ENCODE measurements at places on chromosomes 7 and 10.

GRCh38 chr7:22607180-22607579 lies 107.2 kb upstream of the STEAP1B start:
- no peak for DNase-seq

- no peak for DNase-seq
Observed at GRCh38 chr7:90311175-90311574, 9.9 kb downstream of the FAM237B start.

- DNase-seq = no peak
Observed at GRCh38 chr7:29900745-29901144, 88.9 kb downstream of the SCRN1 start.

- no peak for DNase-seq
Observed at GRCh38 chr10:62869958-62870357, 53.8 kb upstream of the EGR2 start.

DNA sequence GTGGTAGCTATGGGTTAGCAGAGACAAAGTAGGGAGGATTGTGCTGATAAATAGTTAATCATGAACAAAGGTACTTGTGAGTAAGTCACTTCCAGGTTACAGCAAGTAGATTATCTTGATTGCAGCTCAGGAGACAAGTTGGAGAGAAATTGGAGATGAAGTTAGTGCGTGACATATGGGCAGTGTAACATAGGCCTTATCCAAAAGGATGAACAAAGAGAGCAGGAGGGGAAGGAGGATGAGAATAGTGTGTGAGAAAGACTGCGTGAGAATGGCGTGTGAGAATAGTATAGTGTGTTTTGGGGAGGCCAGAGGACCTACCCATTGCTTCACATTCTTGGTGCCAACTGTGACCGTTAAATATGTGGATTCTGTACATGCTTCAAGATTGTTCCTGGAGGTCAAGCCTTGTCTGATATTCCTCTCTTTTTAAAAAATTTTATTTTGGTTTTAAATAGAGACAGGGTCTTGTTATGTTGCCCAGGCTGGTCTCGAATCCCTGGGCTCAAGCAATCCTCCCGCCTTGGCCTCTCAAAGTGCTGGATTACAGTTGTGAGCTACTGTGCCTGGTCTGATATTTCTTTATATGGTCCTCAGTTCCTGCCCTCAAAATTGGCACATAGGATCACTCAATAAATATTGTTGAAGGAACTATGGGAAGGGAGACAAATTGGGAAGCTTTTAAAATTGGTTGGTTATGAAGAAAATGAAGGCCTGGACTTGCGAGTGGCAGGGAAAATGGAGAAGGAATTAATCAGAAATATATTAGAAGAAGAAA lies 3.2 kb downstream of the VCL start:
- DNase-seq = no peak

- no peak for DNase-seq
Observed at GRCh38 chr10:11724938-11725776, 17.0 kb upstream of the ECHDC3 start.

- no peak for DNase-seq
Observed at GRCh38 chr10:29150010-29150409, 138.9 kb upstream of the LYZL1 start.

DNA sequence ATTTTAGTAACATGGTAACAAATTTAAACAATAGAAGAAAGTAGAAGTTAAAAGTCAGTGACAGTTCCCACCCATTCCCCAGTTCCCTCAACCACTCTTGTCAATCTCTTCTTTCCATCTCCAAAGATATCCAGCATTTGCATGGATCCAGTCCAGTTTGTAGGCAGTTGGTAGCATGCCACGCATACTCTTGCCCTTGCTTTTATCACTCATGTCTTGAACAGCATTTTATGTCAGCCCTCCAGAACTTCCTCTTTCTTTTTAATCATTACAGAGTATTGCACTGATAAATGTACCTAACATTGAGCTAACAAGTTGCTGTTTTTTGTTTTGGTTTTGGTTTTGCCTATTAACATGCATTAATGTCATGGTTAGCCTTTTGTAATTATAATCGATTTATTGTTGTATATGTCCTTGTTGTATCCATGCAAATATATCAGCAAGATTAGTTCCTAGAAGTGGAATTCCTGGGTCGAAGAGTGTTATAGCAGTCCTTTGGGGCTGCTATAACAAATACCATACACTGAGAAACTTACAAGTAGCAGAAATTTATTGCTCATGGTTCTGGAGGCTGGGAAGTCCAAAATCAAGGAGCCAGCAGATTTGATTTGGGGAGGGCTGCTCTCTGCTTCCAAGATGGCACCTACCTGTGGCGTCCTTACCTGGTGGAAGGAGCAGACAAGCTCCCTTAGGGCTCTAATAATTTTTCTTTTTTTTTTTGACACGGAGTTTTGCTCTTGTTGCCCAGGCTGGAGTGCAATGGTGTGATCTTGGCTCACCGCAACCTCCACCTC lies 25.7 kb downstream of the CHST3 start:
- no peak for DNase-seq

GRCh38 chr7:24825931-24826661 lies 68.8 kb upstream of the GSDME start:
- no peak for DNase-seq

GRCh38 chr7:142414915-142415314 lies 157.1 kb upstream of the PRSS58 start:
- no peak for DNase-seq

GRCh38 chr10:118002581-118002980 lies 44.2 kb downstream of the RAB11FIP2 start:
- no peak for DNase-seq

- no peak for DNase-seq
Observed at GRCh38 chr7:110914263-110914662, 176.7 kb upstream of the LRRN3 start.

- no peak for DNase-seq
Observed at GRCh38 chr7:151058781-151059366, 515 bp upstream of the SLC4A2 start.

DNA sequence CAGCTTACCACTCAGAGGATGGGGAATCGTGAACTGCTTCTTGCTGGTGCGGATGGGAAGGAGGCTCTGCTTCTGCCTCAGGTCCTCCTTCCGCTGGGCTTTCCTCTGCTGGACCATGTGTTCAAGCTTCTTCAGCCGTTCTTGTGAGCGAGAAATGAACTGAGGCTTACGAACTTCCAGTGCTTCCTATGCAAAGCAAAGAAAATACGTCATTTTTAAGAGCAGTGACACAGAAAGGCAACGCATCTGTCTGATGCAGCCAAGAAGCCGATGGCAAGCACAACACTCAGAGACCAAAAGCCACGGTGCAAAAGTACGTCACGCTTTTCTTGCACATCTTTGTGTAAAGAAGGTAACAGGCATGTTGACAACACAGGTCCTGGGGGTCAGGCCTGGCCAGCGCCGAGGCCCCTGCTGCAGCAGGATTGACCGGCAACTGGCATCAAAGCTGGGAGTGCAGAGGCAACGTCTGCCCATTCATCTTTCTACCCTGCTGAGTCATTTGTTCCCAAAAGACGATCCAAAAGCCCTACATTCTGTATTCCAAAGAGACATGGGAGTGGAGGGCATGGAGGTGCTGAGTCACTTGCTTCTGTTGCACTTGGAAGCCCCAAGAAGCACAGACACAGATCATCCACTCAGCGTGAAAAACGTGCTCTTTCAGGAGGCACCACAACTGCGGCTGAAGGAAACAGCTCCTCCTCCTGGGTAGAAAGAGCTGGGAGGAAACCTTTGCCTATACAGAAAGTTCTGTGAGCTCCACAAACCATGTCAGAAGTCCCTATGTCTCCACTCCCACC lies 71.0 kb upstream of the ADAM12 start:
- DNase-seq = no peak

DNA sequence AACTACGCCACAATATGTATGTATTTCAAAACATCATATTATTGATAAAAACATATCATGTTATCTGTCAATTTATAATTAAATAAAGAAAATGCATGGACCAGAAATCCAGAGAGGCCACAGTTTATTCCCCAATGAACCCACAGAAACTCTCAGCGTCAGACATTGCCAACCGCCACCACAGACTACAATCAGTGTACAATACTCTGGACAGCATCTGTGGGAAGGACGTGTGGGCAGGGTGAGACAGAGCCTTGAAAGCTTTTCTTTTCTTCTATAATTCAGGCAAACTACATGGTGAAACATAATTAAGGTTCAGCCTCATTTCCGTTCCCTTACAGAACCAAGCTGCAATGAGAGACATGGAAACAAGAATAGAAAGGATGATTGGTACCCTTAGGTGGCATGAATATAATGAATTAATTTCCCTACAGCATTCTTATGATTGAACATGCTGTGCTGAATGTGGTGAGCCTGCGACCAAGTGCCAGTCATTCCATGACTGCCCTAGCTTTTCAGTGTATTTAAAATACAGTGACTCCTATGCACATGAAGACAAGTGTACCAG lies 909.3 kb downstream of the SORCS1 start:
- no peak for DNase-seq

- no peak for DNase-seq
Observed at GRCh38 chr7:35971133-35971891, 170.5 kb downstream of the SEPTIN7 start.

- DNase-seq = no peak
Observed at GRCh38 chr10:88962336-88962735, 9.8 kb upstream of the ACTA2 start.

- DNase-seq = no peak
Observed at GRCh38 chr10:126716366-126716765, 45.9 kb upstream of the C10orf90 start.

GRCh38 chr10:79984851-79985250 lies 35.9 kb upstream of the SFTPD start:
- DNase-seq = no peak

DNA sequence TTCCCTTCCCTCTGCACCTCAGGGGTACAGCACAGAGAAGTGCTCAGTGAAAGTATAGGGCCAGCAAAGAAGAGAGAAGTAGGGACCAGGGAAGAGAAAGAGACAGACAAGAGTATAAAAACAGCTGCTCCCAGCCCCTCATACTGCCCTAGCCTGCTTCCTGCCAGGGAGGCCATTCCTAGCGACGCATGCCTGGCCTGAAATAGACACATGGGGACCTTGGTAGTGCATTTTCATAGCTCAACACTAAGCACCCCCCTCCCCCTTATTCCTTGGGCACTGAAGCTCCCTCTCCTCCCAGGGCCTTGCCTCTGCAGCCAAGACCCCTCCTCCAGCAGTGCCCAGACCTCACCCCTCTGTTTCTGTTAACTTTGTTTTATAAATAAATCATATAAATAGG lies 64.7 kb downstream of the ZMIZ1 start:
- DNase-seq = no peak

DNA sequence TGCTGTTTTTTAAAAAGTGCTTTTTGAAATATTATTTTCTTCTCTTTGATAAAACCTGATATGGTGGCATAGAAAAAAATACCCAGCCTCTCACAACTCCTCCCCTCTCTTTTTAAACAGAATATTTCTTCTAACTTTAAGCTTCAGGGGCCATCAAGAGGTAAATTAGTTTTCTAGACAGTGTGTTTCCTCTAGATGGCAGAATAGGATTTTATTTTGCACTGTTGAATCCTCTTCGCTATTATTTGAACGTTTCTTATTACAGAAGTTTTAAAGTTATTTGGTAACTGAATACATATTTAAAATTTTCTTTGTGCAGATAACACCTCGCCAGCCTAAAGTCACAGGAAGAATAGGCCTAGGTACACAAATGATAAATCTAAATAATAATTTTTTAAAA lies 30.3 kb downstream of the ARL5B start:
- DNase-seq = no peak

- DNase-seq = no peak
Observed at GRCh38 chr7:112140600-112140999, 65.6 kb downstream of the DOCK4 start.

DNA sequence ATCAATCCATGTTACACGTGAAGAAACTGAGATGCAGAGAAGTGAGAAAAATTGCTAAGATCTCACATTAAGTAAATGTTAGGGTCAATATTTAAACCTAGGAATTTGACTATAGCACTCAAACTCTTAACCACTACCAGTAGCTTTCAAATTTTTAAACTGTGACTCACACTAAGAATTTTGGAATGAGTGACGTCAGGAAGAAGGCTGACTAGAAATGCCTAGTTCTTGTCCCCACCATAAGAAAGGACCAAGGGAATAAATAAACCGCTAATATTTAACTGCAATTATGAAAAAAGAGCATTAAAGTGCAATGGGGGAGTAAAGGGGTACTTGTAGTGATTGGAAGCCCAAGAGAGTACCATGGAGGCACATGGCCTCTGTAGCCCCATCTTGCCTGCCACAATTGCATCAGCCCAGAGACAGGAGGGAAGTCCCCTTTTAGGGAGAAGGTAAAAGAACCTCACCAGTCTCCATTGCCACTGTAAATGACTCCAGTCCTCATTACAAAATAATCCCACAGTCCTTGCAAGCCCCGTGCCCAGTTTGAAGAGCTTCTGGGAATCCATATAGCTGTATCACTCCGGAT lies 3.5 kb upstream of the AKR1B1 start:
- DNase-seq = no peak

DNA sequence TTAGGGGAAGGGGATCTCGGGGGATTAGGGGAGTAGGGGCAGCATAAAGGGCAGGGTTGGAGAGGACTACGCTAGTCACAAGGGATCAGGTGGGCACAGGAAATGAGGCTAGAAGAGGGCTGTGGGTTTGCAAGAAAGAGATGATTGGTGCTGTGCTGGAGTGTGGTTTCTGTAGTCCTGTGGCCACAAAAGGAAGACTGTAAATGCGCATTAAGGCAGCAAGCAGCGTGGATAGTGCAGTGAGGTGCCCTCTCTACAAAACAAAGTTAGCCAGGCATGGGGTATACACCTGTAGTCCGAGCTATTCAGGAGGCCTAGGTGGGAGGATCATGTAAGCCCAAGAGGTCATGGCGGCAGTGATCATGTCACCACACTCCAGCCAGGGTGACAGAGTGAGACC lies 212.1 kb downstream of the MLLT10 start:
- no peak for DNase-seq

- no peak for DNase-seq
Observed at GRCh38 chr7:142689439-142690120, 59.7 kb upstream of the PRSS1 start.

DNA sequence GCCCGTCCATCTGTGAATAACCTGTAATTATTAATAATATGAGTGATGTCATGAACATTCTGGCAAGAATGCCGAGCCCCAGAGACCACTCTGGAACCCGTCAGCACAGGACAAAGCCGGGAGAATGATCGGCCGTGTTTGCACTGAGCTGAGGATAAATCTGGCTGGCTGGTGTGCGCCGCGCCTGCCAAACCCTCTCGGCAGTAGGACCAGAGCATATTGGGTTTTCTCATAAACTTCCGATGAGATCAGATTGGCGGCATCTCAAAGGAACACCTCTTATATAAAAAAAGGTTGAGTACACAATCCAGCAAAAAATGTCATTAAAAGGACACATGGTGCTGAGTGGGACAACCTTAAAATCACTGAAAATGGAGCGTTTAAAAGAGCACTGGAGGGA lies 296.0 kb upstream of the MKI67 start:
- DNase-seq = no peak
